Substantia nigra (tissue), 51 donors: ENCODE measurements at places on chromosomes 3 and 15.

GRCh38 chr3:127771746-127772145, 50.6 kb downstream of the MGLL start:
- no peak for DNase-seq

DNA sequence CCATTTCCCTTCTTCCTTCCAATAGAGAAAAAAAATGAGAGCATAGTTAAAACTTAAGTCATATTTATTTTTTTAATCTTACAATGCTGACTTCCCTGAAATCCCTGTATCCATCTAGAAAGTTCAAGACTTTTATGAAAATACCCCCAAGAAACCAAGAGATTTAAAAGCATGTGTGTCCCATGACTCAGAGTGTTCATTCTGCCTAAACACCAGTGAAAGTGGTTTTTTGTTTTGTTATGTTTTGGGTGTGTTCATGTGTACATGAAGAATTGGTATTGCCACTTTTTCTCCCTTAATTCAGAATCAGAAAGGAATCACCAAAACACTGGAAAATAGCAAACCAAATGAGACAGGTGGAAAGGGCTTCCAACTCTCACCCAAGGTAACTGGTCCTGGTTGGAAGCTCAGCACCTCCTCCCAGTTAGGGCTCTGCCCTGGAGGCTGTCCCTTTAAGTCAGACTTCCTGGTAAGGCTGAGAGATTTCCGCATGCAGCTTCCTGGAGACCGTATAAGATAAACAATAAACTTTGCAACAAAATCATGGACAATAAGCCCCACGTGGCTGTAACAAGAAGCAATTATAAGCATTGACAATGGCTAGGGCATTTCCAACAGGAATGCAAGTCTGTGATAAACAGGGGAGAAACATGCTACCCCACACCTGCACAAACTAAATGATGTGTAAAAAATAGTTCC, 121.9 kb upstream of the ARHGEF3 start:
- no peak for DNase-seq

GRCh38 chr3:66403323-66403990, 97.4 kb downstream of the LRIG1 start:
- DNase-seq, result no peak

DNA sequence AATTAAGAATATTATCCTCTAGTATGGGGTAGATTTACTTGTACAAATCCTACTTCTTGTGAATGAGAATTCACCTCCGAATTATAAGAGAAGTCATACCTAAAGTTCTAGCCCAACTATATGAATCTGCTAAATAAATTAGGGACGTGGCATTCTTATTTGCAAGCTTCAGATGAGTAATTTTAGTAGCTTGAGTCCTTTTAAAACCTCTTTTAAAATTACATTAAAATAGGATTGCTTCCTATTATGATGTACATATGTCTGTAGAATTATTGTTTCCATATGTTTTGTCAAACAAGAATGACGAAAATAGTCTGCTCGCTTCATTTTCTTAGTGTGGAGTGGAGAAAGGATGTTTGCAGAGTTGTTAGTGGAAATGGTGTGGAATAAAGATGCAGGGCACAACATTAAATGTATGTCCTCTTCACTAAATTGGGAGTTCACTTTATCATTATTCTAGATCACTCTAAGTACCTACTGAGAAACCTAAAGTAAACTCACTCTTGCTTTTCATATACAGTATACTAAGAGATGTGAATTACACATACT, 59.4 kb downstream of the CMSS1 start:
- no peak for DNase-seq

- no peak for DNase-seq
These were observed 180.8 kb downstream of the MEGF11 start for GRCh38 chr15:66072616-66073361.

GRCh38 chr3:9183011-9183410, 66.4 kb downstream of the SRGAP3 start:
- DNase-seq, result peak; percentile 30
